Bronchial epithelial cell (primary cell): ENCODE measurements at places on chromosomes 3 and 15. TPM values are rescaled to one million over a fixed set of nuclear protein-coding genes. Genes with fewer than 3 reads are reported as not detected.

CORO2B gene
- total RNA-seq: under 0.01 TPM in 1 of 2 replicates, not detected in the other

RARB gene
- total RNA-seq: 0.13 and 0.26 TPM in 2 replicates

NEK10 gene
- 1.0 and 1.1 TPM in 2 replicates for total RNA-seq

ANKRD34C gene
- total RNA-seq: not detected in 2 replicates

CD276 gene
- total RNA-seq: 14.5 and 21.9 TPM in 2 replicates
